ENCODE measurements at places on chromosomes 5 and 9.

- no peak for DNase-seq
Measured at GRCh38 chr9:75242426-75242825, 154.1 kb downstream of the OSTF1 start.

GRCh38 chr5:172055996-172056395 lies 49.6 kb upstream of the FBXW11 start:
- no peak for DNase-seq

DNA sequence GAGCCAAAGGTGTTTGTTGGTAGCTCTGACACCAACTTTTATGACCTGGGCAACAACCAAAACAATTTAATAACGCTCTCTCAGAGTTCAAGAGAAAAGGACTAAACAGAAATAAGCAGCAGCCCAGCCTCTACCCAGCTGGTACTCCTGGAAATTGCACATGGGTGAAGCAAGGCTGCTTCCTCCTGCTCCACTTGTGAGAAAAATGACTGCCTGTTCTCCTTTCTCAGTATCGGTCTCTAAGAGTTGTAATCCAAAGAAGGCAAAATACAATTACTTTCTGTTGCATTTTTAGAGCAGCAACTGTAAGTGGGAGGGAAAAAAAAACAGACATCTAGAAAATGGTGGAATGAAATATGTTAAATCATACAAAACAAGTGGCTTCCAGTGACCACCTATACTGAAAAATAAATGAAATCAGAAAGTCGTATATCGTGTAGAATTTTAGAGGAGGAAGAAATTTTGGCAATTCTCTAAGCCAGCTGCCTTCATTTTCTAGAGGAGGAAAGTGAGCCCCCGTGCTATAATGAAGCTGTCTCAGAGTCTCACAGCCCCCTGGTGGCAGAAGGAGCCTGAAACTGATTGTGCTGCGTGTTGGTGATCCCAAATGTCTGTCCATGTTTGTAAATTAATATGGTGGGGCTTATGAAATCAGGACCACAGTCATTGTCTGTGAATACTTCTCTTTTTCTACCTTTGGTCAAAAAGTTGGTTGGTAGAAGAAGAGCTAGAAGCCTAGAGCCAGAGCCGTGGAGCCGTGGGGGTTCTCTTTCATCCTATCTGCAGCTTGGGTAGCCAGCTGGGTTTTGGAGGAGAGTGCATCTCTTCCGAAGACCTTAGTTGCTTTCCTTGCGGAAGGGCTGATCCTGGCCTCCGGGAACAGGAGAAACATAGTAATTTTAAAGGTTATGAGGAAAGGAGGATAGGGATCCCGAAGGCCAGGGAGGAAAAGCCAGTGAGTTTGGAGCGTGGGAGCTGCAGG lies 139.9 kb downstream of the PIP5K1B start:
- peak; percentile 64 for DNase-seq

DNA sequence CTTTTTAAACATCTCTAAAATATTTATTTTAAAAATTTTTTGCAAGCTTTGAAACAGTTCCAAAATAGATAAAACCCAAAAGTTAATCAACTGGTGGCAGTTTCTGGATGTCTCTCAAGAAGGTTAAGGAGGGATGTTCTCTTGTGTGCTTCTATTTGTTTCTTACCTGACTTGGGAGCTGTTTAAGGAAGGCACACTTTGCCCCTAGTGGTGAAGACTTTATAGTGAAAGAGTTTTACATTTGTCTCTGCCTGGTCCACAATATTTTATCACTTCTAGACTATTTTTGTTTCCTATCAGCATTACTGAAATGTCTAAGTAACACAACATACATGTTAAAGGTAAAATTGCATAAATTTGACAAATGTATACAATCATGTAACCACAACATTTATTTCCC lies 552.8 kb downstream of the SEMA5A start:
- DNase-seq = peak; percentile 41

DNA sequence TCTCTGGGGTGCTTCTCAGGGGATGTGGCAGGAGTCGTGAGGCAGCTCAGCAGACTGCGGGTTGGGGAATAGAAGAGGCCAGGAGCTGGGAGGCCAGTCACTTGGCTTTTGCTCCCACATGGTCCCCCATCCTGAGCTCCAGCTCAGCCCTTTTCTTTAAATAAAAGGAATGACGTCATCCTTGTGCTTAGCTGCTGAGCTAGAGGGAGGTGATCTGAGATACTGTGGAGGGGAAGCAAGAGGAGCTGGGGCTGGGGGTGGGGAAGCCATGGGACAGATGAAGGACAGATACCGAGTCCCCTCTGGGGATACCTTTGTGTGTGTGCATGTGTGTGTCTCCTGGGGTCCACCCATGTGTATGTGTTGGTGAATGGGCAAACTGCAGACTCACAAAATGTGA lies 89.0 kb upstream of the ARAP3 start:
- peak; percentile 43 for DNase-seq

GRCh38 chr5:179875741-179876609 lies 17.4 kb upstream of the MRNIP start:
- no peak for DNase-seq

Data from NCI-H69 (cell line).